Stimulated activated CD4-positive, alpha-beta T cell treated with anti-CD3 and anti-CD28 coated beads, Interleukin-1b, Interleukin-23, amount 100 ng/mL, for 4 hours (primary cell): ENCODE measurements at places on chromosomes 1 and 21.

DNA sequence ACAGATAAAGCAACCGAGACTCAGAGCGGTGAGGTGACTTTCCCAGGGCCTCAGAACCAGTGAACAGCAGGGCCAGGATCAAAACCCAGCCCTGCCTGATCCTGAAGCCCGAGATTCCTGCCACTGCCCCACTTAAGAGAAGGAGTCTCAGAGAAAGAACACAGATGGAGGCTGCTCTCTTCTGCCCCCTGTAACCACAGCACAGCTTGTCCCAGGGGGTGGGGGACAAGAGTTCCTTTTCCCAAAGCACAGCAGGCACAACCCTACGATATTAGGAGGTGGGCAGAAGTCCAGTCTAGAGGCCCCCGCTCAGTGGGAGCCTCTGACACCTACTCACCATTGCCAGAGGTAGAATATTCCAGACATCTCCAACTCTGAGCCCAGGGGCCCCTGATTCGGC is 24.0 kb upstream of the VWA5B1 start:
- no peak for DNase-seq

- DNase-seq, result no peak
Observed at GRCh38 chr1:1046767-1047166, 26.8 kb downstream of the AGRN start.

DNA sequence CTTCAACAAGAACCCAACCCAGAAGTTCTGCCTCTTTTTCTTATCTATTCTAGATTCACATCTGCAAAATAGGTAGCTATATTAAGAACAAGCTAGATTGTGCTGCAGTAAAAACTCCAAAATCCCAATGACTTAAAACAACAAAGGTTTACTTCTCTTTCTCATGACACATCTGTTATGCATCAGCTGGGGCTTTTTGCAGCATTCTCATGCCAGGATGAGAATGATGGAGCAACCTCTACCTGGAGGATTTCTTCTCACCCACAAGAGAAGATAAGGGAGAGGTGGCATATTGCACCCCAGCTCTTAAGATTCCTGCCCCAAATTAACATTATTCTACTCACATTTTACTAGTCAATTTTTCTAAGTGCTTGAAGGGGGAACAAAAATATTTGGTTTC is 152.3 kb upstream of the SPAG17 start:
- no peak for DNase-seq

- DNase-seq, result no peak
Observed at GRCh38 chr1:25729790-25730644, 70.0 kb upstream of the SELENON start.

DNA sequence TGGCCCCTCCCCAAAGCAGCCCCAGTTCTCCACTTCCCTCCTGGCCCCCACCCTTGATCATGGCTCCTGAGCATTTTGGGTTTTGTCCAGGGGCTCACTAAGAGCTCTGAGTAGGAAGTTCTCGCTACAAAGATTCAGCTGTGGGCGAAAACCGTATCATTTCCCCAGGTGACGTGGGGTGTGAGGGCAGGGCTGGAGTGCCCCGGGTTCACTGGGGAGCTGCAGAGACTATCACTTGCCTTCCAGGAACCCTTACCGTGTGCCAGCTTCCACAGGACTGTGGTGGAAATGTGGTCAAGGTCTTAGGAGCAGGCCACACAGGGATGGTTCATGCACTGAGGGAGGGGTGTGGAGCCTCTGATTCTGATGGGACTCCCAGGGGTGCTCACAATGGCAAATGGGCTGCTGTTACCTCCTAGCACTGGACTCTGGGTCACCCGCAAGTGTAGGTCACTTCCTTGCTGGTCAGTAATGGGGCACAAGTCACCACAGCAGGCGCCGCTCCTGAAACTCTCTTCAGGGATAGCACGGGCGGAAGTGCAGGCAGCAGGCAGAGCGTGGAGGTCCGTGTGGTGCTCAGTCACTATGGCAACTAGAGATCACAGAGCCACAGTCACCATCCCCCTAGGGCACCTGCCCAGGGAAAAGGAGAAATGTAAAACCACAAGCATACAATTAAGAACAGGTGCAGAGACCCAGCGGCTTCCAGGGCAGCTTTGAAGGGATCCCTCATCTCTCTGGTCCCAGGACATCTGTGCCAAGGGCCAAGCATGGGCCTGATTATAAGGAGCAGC is 35.4 kb downstream of the RSPH1 start:
- no peak for DNase-seq

DNA sequence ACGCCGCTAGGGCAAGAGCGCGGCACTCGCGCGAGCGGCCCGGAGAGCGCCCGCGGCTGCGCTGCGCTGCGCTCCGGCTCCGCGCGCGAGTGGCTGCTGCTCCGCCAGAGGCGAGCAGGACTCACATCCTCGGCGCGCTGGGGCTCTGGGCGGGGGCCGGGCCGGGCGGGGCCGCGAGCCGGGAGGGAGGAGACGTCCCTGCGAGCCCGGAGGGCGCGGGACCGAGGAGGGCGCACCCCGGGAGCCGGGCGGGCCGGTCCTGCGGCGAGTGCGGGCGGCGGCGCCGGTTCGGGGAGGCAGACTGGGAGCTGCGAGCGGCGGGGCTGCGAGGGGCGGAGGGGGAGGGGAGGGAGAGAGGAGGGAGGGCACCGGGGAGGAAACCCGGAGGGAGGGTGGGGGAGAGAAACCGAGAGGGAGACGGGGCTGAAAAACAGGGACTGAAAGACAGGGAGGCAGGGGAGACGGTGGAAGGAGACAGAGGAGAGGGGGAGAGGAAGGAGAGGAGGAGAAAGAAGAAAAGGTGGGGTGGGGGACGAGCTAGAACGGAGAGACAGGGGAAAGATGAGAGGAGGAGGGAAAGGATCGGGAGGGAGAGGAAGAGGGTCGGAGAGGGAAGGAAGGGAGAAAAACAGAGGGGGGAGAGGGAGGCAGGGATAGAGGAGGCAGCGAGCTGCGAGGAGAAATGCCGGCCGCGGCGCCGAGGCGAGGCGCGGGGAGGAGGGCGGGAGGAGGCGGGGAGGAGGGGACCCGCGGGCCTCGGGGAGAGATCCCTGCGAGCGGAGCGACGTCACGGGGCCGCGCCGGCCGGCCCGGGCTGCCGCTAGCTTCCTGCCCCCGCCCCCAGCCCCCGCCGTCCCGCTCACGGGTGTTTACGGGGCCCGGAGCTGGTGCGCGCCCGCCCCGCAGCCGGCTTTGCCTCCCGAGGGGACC is at the start of gene CAMK2N1:
CAMK2N1 (minus strand) TSS at position 684 of the 930 bp plus-strand sequence. CDS start 831 bp downstream, outside the sequence.
- peak; percentile 54 for DNase-seq

GRCh38 chr1:23422941-23423340 is 1.6 kb downstream of the TCEA3 start:
- no peak for DNase-seq

DNA sequence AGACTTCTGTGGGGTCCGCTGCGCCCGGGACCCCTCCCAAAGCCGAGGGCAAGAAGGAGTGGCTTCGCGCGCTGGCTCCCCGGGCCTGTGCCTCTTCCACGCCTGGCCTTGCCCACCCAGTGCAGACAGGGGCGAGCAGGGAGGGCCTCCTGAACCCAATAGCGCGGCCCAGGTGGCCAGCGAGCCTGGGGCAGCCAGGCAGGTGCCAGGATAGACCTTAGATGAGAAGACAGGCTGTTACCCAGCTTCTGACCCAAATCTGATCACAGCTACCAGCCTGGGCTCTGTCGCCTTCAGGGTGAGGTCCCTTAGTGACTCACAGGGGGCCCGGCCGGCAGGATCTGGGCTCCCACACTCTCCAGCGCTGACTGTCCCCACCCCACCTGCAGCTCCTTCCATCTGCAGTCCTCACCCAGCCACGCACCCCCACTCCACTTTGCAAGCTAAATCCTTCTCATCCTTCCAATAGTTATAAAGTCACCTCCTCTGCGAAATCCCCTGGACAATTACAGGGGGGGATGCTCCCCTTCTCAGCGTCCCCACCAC is 9.6 kb downstream of the CLEC20A start:
- no peak for DNase-seq

GRCh38 chr1:212479188-212479587 is 46.5 kb downstream of the NENF start:
- no peak for DNase-seq

GRCh38 chr1:35691080-35691479 is 27.6 kb downstream of the C1orf216 start:
- no peak for DNase-seq

- no peak for DNase-seq
Observed at GRCh38 chr21:42250422-42251403, 31.8 kb downstream of the ABCG1 start.

DNA sequence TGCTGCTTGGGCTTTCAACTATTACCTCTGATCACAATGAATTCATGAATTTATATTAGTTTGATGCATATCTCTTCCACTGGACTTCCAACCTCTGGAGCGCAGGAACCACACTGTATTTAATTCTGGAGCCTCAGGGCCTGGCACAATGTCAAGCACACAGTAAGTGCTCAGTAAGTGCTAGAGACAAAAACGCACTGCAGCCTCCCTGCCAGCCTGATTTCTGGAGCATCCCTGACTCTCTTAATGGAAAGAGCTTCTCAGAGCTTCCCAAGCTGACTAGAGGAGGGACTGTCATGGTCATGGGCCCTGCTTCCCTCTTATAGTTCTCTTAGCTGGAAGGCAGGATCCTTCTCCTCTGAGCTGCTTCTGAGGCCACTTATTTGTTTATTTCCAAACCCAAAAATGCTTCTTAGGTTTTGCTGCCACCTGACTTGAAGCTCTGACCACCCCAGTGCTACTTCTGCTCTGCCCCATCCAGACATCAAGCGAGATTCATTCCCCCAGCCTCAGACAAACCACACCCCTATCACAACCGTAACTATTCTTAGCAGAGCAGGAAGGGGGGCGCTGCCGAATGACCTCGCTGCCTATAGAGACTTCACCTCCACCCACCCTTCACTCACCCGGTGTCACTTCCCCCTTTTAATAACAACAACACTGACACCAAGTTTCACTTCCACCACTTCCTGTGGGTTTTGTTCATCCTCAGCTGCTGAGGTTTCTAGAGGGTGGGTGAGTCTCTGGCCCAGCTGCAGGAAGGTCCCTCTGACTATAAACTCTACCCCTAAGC is 33.6 kb downstream of the NUAK2 start:
- DNase-seq, result peak; percentile 57

DNA sequence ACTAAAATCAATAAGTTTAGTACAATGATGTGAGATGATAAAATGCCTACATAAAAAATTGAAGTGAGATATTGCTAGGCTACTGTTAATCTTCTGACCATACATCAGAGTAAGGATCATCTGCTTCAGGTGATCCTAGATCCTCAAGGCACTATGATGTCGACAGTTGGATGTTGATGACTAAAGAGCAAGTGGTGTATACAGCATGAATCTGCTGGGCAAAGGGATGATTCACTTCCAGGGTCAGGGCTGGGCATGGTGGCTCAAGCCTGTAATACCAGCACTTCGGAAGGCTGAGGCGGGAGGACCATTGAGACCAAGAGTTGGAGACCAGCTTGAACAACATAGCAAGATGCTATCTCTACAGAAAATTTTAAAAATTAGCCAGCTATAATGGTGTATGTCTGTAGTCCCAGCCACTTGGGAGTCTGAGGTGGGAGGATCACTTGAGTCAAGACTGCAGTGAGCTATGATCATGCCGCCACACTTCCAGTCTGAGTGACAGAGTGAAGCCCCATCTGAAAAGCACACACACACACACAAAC is 24.6 kb downstream of the NUF2 start:
- DNase-seq, result no peak

DNA sequence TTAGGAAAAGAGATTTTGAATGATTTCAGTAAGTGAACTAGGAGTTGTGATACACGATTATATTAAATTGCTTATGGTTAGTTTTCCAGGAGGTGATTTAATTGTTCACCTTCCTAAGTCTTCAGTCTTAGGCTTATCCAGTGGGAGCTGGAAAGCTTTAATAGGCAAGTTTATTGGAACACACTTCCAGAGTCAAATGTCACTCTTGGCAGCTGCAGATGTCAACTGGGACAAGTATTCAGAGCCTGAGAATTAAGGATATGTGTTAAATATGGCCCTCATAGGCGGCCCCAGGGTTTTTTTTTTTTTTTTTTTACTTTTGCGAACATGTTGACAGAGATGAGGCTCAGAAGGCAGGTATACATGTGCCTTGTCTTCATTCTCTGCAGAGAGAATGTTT is 29.2 kb downstream of the UCK2 start:
- DNase-seq, result no peak

- DNase-seq, result no peak
Observed at GRCh38 chr21:38913893-38914527, 108.3 kb downstream of the ETS2 start.

DNA sequence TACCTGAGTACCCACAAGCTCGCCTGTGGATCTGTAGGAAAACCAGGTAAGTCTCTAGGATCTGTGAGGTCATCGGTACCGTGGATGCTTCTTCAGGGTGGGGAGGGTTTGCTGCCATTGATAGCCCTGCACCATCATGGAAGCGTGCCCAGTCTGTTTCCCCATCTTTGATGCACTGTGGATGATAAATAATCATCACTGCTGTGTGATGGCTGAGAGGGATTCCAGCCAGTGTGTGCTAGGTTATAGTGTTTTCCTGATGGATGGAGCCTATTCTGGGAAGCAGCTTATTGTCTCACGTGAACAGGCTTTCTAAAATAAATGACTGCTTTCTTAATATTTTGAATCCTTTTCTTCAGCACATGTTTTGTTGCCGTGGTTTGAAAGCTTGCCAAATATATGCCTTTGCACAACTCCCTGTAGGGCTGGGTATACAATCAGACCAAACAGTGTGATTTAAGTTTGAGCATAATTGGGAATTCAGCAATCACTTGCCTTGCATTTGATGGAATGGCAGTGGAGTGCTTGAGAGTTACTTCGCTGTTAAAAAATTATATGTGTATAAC is 113.8 kb downstream of the CAMTA1 start:
- no peak for DNase-seq

DNA sequence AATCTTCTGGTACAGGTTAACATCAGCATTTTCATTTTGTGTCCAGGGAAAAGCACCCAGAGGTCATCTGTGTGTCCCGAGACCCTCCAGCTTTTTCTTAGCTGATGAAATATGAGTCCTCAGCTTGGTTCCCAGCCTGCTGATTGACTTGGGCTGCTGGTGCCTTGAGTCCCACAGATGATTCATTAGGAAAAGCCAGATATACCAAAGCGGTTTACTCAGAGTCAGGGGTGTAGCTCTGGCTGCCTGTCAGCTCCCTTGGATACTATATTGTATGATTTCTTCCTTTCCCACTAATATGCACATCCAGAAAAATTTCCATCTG is 43.7 kb upstream of the MAB21L3 start:
- DNase-seq, result no peak

- no peak for DNase-seq
Observed at GRCh38 chr1:19484798-19485361, 459 bp downstream of the CAPZB start.

- DNase-seq, result no peak
Observed at GRCh38 chr1:229803626-229804217, 177.7 kb downstream of the URB2 start.
